ENCODE measurements at places on chromosomes 1 and 21.

DNA sequence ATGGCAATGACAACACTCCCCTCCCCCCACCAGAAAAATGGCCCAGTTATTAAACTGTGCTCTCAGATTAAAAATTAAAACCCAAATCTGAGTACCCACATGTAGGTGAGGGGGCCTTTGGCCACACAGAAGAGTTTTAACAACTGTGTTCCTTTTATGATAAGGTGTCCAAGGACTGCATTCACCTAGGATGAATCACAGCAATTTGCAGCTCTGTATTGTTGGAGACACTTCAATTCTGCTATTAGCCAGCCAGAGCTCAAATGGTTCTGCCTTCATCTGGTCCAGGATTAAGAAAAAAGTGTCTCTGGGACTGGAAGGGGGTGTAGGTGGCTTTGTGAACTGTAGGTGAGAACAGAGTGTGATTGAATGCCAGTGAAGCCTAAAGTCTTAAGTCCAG, 43.3 kb upstream of the DIRAS3 start:
- no peak for DNase-seq

GRCh38 chr1:39713557-39713956, 22.3 kb upstream of the HPCAL4 start:
- no peak for DNase-seq

GRCh38 chr1:174874331-174875053, 125.3 kb upstream of the CACYBP start:
- no peak for DNase-seq

- no peak for DNase-seq
Observed at GRCh38 chr1:97904534-97904933, 16.3 kb downstream of the DPYD start.

GRCh38 chr1:58964880-58965279, 181.0 kb upstream of the JUN start:
- DNase-seq: no peak

- no peak for DNase-seq
Observed at GRCh38 chr1:221963742-221964141, 221.9 kb upstream of the DUSP10 start.
